ENCODE measurements at places on chromosomes 11 and 22. TPM values are rescaled to one million over a fixed set of nuclear protein-coding genes. Genes with fewer than 3 reads are reported as not detected.

The CFAP300 gene
- total RNA-seq: 15.1 TPM

The ANO1 gene
- total RNA-seq: 25.4 TPM

The C22orf15 gene
- 0.68 TPM for total RNA-seq

The NRXN2 gene
- total RNA-seq: 32.6 TPM

The CDC45 gene
- 43.7 TPM for total RNA-seq

The SLC22A9 gene
- not detected for total RNA-seq

The JHY gene
- 22.3 TPM for total RNA-seq

The GRIA4 gene
- total RNA-seq: 0.08 TPM

The CHRM1 gene
- 0.06 TPM for total RNA-seq

The CD248 gene
- total RNA-seq: 3.9 TPM

The TRIM49 gene
- 0.71 TPM for total RNA-seq

The TTLL1 gene
- 28.9 TPM for total RNA-seq

The MMP13 gene
- 0.31 TPM for total RNA-seq

The LYVE1 gene
- total RNA-seq: 7.5 TPM

The CALCA gene
- total RNA-seq: not detected

The TMEM45B gene
- not detected for total RNA-seq

The COA4 gene
- total RNA-seq: 60.5 TPM

The FERMT3 gene
- total RNA-seq: 7.2 TPM

The TNNT3 gene
- total RNA-seq: 13.1 TPM

The TEX54 gene
- 38.1 TPM for total RNA-seq

The CABP7 gene
- total RNA-seq: 0.79 TPM

The ACTN3 gene
- total RNA-seq: 4.0 TPM

The CRYBB2 gene
- total RNA-seq: 4.4 TPM

The ATP6V1E1 gene
- total RNA-seq: 130 TPM

The SYT13 gene
- 0.68 TPM for total RNA-seq

The RAC2 gene
- 1.2 TPM for total RNA-seq

The MS4A15 gene
- total RNA-seq: 0.31 TPM

The ZDHHC24 gene
- total RNA-seq: 23.3 TPM

The ZNHIT2 gene
- 119 TPM for total RNA-seq

The FAM111B gene
- total RNA-seq: 0.81 TPM

The PHLDA2 gene
- 4.0 TPM for total RNA-seq

The MYRF gene
- 10.7 TPM for total RNA-seq

The LRRC55 gene
- total RNA-seq: 0.08 TPM

The USP35 gene
- 33.5 TPM for total RNA-seq

The KCNA4 gene
- total RNA-seq: 0.25 TPM

The DDT gene
- 80.0 TPM for total RNA-seq

The OR5B21 gene
- 0.62 TPM for total RNA-seq

The LRRC32 gene
- total RNA-seq: 6.5 TPM

The PLEKHA7 gene
- total RNA-seq: 63.9 TPM

The SAA4 gene
- not detected for total RNA-seq

The AGBL2 gene
- total RNA-seq: 25.8 TPM

The CARD18 gene
- 0.81 TPM for total RNA-seq

The SHISAL1 gene
- total RNA-seq: 3.9 TPM

The FAM181B gene
- total RNA-seq: 1.1 TPM

The C11orf71 gene
- total RNA-seq: 119 TPM

The SCT gene
- total RNA-seq: 9.3 TPM

The TMEM86A gene
- 6.1 TPM for total RNA-seq

The PGA3 gene
- 0.31 TPM for total RNA-seq

The YPEL4 gene
- 1.4 TPM for total RNA-seq
